ENCODE measurements at places on chromosomes 6 and 20.

- DNase-seq: no peak
These were observed 95.7 kb downstream of the PRDM1 start for GRCh38 chr6:106181664-106182418.

- no peak for DNase-seq
These were observed 5.1 kb downstream of the SOX4 start for GRCh38 chr6:21598674-21599023.

DNA sequence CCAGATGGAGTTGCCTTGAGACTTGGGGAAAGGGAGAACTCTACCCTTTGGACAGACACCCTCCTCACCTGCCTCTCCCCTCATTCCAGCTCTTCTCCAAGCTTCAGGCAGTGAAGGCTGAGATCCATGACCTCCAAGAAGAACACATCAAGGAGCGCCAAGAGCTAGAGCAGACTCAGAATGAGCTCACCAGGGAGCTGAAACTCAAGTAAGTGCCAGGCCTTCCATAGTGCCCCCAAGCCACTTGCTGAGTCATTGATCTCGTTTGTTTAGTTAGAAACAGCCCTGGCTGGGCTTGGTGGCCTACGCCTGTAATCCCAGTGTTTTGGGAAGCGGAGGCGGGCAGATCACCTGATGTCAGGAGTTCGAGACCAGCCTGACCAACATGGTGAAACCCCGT lies 39.2 kb downstream of the KIF3B start:
- no peak for DNase-seq

- no peak for DNase-seq
These were observed 12.2 kb downstream of the BTN3A1 start for GRCh38 chr6:26414281-26414680.

GRCh38 chr6:156617376-156617775 lies 159.8 kb upstream of the ARID1B start:
- no peak for DNase-seq

- DNase-seq: no peak
These were observed 12.7 kb downstream of the IL17F start for GRCh38 chr6:52231406-52232127.

DNA sequence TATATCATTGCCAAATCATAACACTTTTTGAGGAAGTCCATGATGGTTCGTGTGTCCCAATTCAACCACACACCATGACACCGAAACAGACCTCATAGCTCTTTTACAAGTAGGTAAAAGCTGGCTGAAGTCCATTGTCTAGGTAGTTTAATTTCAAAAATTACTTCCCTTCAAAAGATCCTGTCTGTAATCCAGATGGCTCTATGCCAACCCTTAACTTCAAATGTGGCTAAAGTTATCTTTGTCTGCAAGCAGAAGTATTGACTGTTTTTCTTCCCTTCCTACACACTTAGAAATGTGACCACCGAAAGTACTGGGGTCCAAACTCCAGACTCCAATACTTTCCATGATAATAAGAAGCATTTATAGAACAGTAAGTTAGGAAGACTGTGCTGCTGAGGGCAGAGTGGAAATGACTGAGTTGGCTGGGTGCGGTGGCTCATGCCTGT lies 8.3 kb upstream of the TIAM2 start:
- DNase-seq: no peak

GRCh38 chr6:12729467-12729866 lies 12.9 kb downstream of the PHACTR1 start:
- no peak for DNase-seq

DNA sequence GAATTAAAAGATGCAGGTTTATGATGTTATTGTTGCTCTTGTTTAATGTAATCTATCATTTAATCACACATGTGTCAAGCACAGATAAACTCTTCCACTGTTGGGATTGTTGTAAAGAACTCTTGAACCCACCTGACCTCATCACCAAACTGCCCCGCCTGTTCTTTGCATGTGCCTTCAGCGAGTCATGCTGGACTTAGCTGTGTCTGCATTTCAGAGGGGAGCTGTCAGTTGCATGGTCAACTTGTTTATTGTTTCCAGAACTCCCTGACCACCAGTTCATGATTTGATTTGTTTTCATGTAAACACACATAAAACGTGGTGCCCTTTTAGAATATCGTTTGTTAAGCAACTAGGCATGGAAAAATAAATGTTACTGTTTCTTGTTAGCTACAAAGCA lies 93.6 kb downstream of the KHDC1L start:
- no peak for DNase-seq

DNA sequence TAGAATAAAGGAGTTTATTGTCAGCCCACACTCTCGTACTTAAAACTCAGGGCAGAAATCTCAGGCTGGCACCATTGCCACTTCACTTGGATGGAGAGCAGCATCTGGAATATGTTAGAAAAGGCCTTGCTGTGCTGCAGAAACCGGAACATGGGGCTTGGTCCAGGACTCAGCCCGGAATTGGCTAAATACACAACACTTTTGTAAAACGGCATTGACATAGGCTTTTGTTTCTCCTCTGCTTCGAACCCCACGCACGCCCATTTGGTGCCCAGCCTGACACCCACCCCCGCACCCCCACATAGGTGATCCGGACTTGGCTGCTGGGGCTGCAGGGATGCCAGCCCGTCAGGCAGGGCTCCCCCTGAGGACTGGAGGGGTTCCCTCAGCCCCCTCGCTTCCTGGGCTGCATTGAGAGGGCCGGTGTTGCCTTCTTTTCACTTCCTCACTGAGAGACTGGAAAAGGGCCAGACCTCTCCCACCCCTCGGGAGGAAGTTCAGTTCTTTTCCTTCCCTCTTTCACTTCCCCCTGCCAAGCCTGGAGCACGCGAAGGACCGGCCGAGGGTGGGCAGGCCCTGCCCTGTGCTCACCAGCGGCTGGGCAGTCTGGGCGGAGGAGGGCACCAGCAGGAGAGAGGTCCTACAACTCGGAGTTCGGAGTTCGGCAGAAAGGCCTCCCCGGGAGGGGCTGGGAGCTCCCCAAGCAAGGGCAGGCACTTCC lies 17.9 kb upstream of the CST3 start:
- DNase-seq: no peak

DNA sequence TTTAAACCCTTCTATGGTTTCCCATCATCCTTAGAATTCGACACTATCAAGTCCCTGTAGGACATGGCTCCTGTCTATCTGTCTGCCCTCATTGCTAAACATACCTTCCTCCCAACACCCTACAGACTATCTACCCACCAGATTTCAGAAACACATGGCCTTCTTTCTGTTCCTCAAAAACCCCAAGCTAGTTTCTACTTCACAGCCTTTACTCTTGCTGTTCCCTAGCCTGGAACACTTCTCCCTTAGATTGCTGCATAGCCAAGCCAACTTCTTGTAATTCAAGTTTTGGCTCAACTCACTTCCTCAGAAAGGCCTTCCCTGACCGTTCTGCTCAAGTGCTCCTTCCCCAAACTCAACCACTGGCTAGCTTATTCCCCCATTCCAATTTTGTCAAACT lies 156.2 kb downstream of the BTBD9 start:
- no peak for DNase-seq

DNA sequence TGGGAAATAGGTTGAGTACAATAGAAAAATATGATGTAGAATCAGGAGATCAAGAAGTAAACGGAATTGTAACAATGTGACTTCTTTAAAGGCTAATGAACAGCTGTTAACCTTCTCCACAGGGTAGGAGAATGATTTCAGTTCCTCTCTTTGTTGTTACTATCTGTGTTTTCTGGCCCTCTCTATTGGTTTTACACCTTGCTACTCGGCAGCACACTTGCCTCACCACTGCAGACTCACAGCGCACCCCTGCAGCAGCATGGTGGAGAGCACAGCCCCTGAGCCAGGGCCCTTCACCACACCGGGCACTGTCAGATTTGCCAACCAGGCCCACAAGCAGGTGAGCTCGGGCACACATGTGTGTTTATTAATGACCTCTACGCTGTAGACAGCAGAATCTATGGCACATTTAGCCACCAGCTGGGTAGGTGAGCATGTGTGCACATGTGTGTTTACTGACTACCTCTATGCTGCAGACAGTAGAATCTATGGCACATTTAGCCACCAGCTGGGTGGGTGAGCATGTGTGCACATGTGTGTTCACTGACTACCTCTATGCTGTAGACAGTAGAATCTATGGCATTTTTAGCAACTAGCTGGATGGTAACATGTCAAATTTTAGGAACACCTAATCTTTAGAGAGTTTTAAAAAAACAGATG lies 16.8 kb downstream of the SFT2D1 start:
- DNase-seq: no peak

DNA sequence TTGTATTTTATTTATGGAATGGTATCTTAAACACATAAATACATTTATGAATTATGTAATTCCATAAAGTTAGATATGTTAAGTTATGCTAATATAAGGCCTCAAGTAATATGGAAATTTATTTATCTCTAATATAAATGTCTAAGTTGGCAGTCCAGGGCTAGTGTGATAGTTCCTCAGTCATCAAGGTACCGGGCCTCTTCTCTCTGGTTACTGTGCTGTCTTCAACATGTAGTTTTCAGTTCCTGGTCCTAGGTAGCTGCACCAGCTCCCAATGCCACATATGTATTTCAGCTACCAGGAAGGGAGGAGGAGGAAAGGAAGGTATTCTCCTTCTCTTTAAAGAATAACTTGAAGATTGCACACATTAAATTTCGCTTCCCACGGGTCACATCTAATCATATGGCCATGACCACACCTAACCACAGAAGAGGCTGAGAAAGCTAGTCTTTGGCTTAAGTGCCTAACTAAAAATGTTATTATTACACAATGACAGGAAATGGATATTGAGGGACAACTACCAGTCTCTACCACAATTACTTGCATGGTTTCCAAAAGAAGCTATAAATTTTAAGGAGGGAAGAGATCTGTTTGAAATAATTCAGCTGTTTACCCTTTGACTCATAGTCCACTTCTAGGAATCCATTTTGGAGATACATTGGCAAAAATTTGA lies 68.6 kb downstream of the BCKDHB start:
- no peak for DNase-seq

DNA sequence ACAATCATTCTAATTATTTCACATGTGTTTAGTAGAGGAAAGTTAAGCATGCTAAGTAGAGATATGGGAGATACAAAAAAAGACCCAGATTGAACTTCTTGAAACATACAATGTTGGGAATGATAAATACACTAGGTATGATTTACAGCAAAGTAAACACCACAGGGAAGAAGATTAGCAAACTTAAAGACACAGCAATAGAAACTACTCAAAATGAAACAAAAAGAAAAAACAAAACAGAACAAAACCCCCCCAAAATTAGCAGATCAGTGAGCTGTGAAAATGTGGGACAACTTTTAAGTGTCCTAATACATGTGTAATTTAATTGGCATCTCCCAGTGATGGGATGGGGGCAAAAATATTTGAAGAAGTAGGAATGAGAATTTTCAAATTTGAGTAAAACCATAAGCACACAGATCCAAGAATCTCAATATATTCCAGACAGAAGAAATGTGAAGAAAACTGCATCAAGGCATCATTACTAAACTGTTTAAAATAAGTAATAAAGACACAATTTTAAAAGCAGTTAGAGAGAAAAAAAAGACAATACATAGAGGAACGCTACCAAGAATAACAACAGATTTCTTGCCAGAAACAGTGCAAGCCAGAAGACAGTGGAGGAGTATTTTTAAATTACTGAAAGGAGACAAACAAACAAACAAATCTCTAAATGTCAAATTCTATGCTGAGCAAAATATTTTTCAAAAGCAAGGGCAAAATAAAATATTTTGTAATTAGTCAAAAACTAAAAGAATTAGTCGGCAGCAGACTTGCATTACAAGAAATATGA lies 473.7 kb downstream of the QKI start:
- no peak for DNase-seq

GRCh38 chr6:105220186-105220585 lies 40.4 kb upstream of the POPDC3 start:
- no peak for DNase-seq

- DNase-seq: no peak
These were observed 182.4 kb upstream of the MCHR2 start for GRCh38 chr6:100176311-100176950.

DNA sequence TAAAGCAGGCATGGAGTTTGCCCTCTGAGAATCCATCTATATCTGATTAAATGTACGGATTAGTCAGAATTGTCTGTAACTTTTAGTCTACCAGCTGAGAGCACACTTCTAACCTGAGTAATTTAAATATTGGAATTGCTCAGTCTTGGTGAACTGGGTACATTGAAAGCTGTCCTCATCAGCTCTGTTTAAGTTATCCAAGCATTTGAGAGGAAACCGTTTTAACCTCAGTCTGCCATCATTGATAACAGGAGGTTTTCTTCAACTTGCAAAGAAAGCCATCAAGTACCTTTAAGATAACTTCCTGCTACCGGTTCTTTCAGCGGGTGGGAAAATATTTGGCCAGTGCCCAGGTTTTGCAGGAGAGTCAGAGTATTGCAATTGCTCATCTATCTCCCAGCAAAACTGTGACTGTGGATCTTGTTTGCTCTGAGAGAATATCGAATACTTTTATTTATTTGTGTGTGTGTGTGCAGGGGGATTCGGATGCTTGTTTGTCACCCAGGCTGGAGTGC lies 31.1 kb upstream of the F13A1 start:
- no peak for DNase-seq

DNA sequence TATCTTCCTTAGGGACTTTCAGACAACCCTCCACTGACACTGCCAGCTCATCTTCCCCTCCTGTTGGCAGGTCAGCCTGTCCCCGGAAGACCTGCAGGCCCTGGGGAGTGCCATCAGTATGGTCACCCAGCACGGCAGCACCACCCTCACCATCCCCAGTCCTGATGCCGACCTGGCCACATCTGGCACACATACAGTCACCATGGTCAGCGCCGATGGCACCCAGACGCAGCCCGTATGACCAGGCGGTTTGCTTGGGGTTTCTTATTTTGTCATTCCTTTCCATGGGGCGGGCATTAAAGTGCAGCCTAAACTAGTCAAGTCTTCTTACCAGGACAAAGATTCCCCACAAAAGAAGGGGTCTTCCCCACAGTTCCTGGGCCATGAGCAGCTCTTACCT lies 3.9 kb upstream of the DEF6 start:
- DNase-seq: no peak

DNA sequence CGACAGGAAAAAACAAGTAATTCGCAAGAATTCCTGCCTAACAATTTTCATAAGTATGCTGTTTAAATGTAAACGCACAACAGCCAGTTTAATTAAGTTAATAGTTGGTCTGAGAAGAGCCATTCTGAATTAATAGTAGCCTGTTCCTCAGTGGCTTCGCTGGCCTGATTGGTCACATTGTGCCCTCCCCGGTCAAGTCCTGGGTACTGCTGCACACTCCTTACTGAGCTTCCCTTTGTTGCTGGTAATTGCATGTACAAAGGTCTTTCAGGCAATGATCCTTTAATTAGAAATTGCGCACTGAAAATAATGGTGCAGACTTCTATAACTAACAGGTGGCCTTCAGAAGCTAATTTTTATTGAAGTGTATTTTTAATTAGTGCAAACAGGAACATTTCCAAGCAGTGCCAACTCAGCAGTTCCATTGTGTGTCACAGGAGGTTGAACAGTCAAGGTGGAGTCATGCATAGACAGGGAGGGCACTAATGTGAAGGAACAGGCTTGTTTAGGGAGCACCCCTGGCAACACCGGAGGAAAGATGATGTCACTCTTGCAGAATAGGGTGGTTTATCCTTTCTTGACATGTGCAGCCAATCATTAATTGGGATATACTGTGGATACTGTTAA lies 92.6 kb upstream of the SLC22A23 start:
- no peak for DNase-seq

All from gastrocnemius medialis (tissue), 4 donors.